Colonic mucosa (tissue), 4 donors: ENCODE measurements at places on chromosomes 7 and 10. TPM values are rescaled to one million over a fixed set of nuclear protein-coding genes. Genes with fewer than 3 reads are reported as not detected.

TACR2 gene
- total RNA-seq, result 0.22 TPM

LLCFC1 gene
- total RNA-seq, result not detected

- no peaks in the 10 kb centered on the region for H3K4me1 ChIP-seq
- no peak overlapping the region for H3K4me3 ChIP-seq
- H3K27ac ChIP-seq, result no peak overlapping the region
- H3K27me3 ChIP-seq, result no peaks in the 10 kb centered on the region
- DNase-seq, result no peak
These were observed 16.4 kb downstream of the ARL4A start for GRCh38 chr7:12703881-12704280.

- no peak overlapping the region for H3K4me3 ChIP-seq
- DNase-seq, result no peak
- H3K27me3 ChIP-seq, result no peaks in the 10 kb centered on the region
These were observed 183.7 kb downstream of the FGFR2 start for GRCh38 chr10:121414366-121415062.

DNA sequence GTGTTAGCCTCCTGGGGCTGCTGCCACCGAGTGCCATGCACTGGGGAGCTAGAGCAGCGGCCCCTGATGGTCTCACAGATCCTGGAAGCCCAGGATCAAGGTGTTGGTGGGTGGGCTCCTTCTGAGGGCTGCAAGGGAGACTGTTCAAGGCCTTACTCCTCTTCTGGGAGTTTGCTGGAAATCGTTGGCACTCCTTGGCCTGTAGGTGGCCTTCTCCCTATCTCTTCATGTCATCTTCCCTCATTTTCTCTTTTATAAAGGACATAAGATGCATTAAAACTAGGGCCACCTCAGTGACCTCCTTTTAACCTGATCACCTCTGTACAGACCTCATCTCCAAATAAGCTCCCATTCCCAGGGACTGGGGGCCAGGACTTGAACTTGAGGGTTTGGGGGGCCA lies 27.0 kb upstream of the ZNF862 start:
- H3K4me3 ChIP-seq, result no peak overlapping the region
- H3K27me3 ChIP-seq, result no peaks in the 10 kb centered on the region
- no peak overlapping the region for H3K27ac ChIP-seq
